ENCODE measurements at places on chromosomes 4 and X. TPM values are rescaled to one million over a fixed set of nuclear protein-coding genes. Genes with fewer than 3 reads are reported as not detected.

The ANXA10 gene
- 0.33 TPM for total RNA-seq

The IL3RA gene
- total RNA-seq, result not detected

The TMEM255A gene
- 18.6 TPM for total RNA-seq

The HTN1 gene
- not detected for total RNA-seq

The RNF175 gene
- total RNA-seq, result not detected

The DDX53 gene
- not detected for total RNA-seq

The RS1 gene
- total RNA-seq, result not detected

The C4orf54 gene
- 0.67 TPM for total RNA-seq

The GCNA gene
- total RNA-seq, result 1.8 TPM

The GABRA4 gene
- total RNA-seq, result not detected

The ACSL1 gene
- total RNA-seq, result 82.5 TPM

The FATE1 gene
- not detected for total RNA-seq

The SSX2 gene
- total RNA-seq, result not detected

The CLDN24 gene
- total RNA-seq, result not detected

The PDZD4 gene
- total RNA-seq, result 2.9 TPM

The PLAC8 gene
- not detected for total RNA-seq

The DCAF4L1 gene
- 0.46 TPM for total RNA-seq

The F9 gene
- not detected for total RNA-seq

The APLN gene
- under 0.01 TPM for total RNA-seq

The SLC10A7 gene
- 10.5 TPM for total RNA-seq

The ETDA gene
- total RNA-seq, result not detected

The FAM114A1 gene
- total RNA-seq, result 121 TPM

The SRPX2 gene
- 7.3 TPM for total RNA-seq

The DCHS2 gene
- total RNA-seq, result not detected

The CTSO gene
- total RNA-seq, result 15.5 TPM

The CFAP299 gene
- total RNA-seq, result not detected

The XPNPEP2 gene
- not detected for total RNA-seq

The PABPC4L gene
- total RNA-seq, result under 0.01 TPM

The CSAG1 gene
- not detected for total RNA-seq

The QRFPR gene
- total RNA-seq, result not detected

The FGF13 gene
- total RNA-seq, result 0.69 TPM

The SLC25A31 gene
- total RNA-seq, result not detected

The ATP2B3 gene
- not detected for total RNA-seq

The SLC2A9 gene
- 1.00 TPM for total RNA-seq

All from melanocyte of skin (primary cell).